Thoracic aorta (tissue), 2 donors: ENCODE measurements at places on chromosomes 2 and 18. TPM values are rescaled to one million over a fixed set of nuclear protein-coding genes. Genes with fewer than 3 reads are reported as not detected.

Gene SATB2
- 4.5 TPM for total RNA-seq

Gene FEV
- total RNA-seq: not detected

DNA sequence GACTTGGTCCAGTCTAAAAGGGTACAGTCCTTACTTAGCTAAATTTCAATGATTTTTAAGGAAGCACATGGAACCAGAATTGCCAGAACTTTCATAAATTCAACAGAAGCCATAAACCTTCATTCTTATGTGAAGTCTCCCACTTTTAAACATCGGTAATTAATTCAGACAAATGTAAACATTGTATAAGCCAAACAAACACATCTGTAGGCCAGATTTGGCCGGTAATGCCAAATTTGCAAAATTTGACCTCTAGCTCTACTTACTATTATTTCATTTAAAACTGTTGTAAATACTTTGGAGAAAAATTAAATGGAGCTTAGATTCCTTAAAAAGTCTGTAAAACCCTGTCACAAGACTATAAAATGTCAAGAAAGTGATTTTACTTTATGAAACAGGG, 83.2 kb upstream of the GALNT5 start:
- H3K4me3 ChIP-seq: no peak overlapping the region
- H3K4me1 ChIP-seq: no peaks in the 10 kb centered on the region
- no peak for DNase-seq
- no peaks in the 10 kb centered on the region for H3K27me3 ChIP-seq

Gene CROCC2
- total RNA-seq: not detected

GRCh38 chr18:54117853-54118773, 106.4 kb downstream of the MBD2 start:
- H3K4me1 ChIP-seq: no peaks in the 10 kb centered on the region
- H3K27me3 ChIP-seq: no peaks in the 10 kb centered on the region
- no peak overlapping the region for H3K27ac ChIP-seq
- H3K36me3 ChIP-seq: no peaks in the 10 kb centered on the region
- H3K4me3 ChIP-seq: no peak overlapping the region
